ENCODE measurements at places on chromosomes 5 and 9.

DNA sequence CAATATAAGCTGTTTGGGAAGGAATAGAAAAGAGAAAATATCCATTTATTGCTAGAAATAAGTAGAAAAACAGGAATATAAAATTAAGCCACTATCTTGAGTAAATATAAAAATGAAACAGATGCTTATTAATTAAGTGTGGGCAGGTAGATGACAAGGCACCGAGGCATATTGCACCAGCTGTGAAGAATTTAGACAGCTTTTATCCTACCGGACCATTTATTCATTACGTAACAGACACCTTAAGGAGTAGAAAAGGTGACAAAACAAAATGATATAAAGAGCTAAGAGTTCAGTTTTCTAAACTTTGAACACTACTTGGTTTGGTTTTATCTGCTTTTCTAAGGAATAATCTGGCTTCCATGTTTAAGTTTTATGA, 404.1 kb downstream of the PTPRD start:
- DNase-seq = no peak

GRCh38 chr5:168822248-168822744, 243.1 kb upstream of the PANK3 start:
- no peak for DNase-seq

DNA sequence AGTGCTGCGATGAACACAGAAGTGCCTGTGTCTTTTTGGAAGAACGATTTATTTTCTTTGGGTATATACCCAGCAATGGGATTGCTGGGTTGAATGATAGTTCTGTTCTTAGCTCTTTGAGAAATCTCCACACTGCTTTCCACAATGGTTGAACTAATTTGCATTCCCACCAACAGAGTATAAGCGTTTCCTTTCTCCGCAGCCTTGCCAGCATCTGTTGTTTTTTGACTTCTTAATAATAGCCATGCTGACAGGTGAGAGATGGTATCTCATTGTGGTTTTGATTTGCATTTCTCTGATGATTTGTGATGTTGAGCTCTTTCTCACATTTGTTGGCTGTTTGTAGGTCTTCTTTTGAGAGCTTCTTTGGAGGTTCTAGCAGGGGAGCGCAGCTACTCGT, 134.6 kb downstream of the TENT4A start:
- DNase-seq = no peak

DNA sequence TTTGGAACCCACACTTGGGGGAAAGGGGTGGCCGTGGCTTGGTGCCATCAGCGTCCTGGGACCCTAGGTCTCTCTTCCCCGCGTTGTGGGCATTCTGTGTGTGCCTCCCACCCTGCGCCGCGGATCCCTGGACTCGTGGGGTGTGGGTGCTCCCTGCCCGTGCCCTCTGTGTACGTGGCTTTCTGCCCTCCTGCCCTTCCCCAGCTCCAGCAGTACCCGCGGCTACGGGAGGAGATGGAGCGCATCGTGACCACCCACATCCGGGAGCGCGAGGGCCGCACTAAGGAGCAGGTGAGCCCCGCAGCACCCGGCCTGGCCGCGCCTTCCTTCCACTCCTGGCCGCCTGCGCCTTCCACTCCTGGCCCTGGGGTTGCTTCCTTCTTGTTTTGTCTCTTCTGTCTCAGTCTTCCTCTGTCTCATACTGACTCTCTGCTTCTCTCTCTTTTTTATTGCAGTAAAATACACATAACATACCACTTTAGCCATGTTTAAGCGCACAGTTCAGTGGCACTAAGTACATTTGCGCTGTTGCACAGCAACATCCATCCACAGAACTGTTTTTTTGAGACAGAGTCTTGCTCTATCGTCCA, 30.7 kb downstream of the DNM1 start:
- no peak for DNase-seq

- DNase-seq = no peak
Observed at GRCh38 chr5:116872486-116872885, 297.9 kb upstream of the SEMA6A start.

DNA sequence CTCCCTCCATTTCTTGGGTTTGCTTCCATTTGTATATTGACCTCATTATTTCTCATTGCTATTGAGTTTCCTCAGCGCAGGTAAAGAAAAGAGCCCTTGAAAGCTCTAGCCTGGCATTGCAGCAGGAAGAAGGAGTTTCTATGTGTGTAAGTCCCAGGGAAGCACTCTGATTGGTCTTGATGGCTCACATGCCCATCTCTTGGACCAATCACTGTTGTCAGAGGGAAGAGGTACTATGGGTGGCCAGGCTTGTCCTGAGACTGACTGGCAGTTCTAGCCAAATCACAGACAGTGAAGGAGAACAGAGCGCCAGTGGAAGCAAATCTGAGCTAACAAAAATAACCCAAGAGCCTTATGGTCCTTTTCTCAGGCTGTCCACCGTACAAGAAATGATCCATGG, 219.0 kb downstream of the PAX5 start:
- no peak for DNase-seq

GRCh38 chr5:115586525-115587146, 15.6 kb downstream of the TICAM2 start:
- no peak for DNase-seq

- DNase-seq = no peak
Observed at GRCh38 chr9:19947996-19948395, 159.2 kb upstream of the SLC24A2 start.

DNA sequence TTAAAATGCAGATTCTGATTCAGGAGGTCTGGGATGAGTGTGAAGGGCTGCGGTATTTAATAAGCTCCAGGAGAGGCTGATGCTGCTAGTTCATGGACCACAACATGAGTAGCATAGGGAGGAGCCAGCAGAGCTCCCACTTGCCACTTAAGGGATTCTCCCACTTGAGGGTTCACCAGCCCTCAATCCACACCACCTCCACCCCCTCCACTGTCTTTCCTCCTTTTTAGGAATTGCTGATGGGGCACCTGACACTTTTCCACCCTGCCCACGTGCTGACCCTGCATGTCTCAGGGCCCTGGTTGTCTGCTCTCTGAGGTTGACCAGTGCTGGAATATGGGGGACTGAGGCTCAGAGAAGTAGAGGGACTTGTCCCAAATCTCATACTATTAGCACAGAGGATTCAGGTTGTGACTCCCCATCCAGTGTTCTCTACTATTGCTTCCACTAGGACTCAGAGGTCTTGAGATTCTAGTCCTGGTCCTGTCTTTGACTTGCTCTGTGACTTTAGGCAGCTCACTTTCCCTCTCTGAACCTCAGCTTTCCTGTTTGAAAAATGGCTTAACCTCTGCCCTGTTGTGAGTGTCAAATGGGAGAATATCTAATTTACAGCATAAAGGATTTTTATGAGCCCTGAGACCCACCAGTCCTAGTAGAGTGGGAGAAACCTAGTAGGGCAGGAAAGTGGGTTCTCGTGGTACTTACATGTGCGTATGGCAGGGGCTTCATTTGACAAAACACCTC, 72.9 kb downstream of the PPARGC1B start:
- DNase-seq = no peak

DNA sequence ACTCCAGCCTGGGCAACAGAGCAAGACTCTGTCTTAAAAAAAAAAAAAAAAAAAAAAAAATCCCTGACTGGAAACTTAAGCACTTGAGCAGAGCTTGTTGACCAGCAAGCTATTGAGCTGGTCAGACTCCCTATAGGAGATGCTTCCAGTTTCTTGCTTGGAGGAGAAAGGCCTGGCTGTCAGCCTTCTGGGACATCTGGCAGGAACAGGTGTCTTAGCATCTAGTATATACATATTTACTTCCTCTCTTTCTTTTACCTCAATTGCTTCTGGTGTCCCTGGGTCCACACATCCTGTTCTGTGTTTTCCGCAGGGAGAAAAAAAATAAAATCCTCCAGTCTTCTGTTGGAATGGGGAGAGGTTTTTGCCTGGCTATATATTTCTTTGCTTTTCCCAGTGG, 60.1 kb downstream of the PRKACG start:
- DNase-seq = no peak

DNA sequence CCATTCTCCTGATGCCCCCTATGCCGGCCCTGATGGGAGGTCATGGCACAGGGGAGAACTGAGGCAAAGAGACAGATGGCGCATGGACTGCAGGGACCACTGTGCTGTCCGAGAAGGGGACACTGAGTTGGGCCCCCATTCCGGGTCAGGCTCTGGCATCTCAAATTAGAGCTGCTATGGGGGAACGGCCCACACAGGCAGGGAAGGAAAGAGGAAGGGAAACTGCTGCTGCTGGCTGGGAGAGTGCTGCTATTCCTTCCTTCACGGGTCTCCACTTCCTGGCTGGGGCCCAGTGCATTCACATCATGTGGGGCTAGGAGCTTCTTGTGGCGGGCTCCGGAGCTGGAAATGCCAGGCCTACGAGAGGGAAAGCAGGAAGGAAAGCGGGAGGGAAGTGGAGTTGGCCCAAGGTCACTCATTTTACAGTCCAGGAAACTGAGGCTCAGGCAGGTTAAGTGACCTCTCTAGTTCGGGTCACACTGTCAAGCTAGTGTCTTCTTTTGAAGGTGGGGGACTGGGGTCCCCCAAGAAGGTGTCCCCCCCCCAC, 1.3 kb upstream of the CARD19 start:
- no peak for DNase-seq

DNA sequence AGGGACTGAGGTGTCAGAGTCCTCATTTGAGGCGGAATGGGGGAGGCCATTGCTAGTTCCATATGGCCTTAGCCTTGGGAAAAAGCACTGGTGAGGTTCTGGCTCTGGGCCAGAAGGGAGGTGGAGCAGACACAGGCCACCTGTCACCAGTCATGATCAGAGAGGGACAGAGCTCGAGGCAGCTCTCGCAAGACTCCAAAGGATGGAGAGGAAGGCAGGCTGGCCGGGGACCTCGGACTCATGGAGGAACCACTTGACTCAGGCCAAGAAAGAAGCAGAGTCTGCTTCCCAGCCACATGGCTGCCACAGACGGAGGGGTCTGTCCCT, 29.2 kb upstream of the NSMF start:
- no peak for DNase-seq

DNA sequence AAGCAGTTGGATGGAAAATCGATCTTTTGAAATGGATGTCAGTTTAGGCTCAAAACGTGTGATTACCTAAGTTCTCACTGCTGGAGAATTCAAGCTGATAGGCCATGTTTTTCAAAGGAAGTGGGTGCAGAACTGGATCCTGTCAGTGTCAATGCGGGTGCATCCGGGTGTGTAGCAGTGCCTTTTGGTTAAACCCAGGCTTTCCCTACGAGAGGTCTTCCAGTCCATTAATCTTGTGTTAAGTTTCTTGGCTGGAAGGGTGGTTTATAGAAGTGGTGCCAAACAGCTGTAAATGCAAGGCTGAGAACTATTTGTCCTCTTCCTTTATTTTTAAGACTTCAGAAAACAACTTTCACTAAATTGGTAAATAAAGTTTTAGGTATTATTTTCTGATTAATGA, 71.9 kb downstream of the DAPK1 start:
- no peak for DNase-seq

DNA sequence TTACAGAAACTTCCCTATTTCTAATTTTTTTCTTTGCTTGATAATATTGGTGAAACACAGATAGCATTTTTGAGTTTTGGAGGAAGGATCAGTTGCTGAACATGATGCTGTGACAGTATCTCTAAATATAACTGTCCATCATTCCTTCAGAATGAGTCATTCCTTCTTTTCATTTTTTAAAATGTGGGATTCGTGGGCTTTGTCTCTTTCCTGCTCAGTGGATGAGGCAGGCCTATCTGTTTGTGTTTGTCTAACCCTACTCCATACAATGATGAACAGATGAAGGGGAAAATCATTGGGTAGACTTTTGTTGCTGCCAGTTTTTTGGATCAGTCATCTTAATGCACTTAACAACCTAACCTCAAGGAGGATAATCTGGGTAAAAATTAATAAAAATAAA, 15.7 kb upstream of the OR13C8 start:
- no peak for DNase-seq

- no peak for DNase-seq
Observed at GRCh38 chr9:71910650-71911060, 338 bp downstream of the ABHD17B start.

GRCh38 chr9:127525401-127526188, 74.3 kb downstream of the LRSAM1 start:
- no peak for DNase-seq

- DNase-seq = no peak
Observed at GRCh38 chr5:179795049-179795862, 1.5 kb downstream of the LTC4S start.

- no peak for DNase-seq
Observed at GRCh38 chr5:92838253-92838652, 742.8 kb downstream of the NR2F1-AS1 start.

GRCh38 chr5:77844373-77844622, 68.2 kb upstream of the TBCA start:
- DNase-seq = no peak

GRCh38 chr5:72223371-72223770, 96.7 kb downstream of the MRPS27 start:
- DNase-seq = no peak

- DNase-seq = no peak
Observed at GRCh38 chr9:69252436-69252835, 72.6 kb upstream of the ENTREP1 start.

- DNase-seq = no peak
Observed at GRCh38 chr5:156526081-156526925, 199.3 kb downstream of the SGCD start.

DNA sequence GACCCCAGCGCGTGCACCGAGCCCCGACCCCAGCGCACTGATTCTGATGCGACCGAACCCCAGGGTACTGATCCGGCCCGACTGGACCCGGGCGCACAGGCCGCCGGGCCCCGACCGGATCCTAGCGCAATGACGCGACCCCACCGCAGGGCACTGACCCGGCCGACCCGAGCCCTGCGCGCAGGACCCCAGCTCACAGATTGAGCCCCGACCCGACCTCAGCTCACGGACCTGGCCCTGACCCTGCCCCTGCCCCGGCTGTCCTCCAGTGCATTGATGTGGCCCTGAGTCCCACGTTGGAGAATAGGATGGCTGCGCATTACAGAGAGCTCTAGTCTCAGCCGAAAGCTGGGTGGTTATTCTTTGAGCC, 438 bp downstream of the TRIP13 start:
- DNase-seq = no peak

DNA sequence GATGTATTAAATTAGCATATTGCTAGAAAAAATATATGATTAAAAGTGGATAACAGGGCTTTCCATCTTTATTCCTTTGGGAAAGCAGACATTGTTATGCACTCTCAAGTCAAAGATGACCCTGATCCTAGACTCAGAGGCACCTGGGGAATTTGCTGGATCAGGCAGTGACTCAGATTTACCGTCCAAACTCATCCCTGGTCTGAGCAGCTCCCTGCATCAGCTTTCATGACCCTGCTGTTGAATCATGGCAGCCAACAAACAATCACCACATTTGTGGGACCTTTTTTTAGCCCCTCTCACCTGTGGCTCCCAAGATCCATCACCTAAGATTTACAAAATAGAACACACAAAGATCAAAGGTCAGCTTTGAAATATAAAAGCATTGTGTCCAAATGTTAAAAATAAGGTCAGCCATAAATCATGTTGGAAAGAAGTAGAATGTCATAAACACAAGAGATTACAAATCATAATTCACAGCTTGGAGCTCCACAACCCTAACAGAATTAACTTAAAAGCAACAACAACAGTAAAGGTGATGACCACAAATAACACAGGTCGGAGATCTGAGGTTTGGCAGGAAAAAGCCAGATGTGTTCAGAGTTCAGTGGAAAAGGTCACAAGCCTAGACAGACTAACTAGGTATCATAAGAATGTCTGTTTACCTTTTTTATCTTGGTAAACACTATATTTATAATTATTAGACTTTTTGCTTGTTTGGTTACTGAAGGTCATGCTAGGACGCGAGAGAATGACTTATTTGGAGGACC, 55.5 kb downstream of the ZFAND5 start:
- DNase-seq = no peak

GRCh38 chr5:115243412-115243811, 19.3 kb downstream of the PGGT1B start:
- DNase-seq = no peak

Measured in occipital lobe (tissue), 3 donors.